ENCODE measurements at places on chromosomes 2 and 18.

DNA sequence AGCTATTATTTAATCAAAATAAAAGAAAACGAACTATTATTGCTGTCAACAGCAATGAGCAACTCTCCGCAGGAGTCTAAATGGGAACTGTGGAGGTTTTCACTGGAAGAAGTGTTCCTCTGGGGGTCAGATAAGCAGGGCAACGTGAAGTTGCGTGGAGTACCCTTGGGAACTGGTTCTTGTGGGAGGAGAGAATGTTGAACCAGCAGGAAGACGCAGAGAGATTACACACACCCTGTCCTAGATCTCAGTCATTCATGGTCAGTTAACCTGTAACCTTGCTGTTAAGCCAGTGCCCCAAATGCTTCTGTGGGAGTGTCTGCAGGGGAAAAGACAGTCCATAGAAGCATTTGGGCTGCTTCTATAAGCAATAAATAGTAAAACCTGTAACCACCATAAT, 20.4 kb upstream of the CABLES1 start:
- DNase-seq, result no peak

DNA sequence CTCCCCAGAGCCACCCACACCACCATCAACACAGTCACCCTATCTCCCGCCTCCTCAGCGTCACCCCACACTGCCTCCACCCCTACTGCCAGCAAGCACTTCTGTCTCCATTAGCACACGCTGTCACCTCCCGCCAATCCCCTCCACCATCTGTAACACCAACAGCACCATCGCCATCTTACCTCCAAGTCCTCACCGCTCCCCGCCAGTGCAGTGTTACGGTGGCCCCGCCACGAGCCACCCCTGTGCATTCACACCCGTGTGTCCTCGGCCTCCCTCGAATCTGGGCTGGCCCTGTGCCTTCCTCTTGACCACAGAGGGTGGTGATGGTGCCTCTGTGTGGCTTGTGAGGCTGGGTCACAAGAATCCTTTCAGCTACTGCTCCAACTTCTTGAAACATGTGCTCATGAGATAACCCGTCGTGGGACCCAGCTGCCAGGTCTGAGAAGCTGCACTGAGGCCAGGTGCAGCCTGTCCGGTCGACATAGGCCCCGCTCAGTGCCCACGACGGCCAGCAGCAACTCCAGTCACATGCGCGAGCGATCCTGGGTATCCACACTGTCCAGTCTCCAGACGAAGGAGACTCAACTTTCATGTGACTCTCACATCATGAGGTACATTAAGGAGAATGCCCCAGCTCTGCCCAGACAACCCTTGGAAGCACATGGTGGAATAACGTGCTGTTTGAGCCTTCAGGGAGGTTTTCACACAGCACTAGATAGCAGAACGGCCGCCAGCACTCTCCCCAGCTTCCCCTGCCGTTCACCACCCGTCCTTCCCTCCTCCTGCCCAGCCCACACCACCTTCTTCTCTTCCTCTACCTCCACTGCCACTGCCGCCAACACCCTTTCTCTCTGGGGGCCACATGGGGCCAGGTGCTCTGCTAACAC, 72.6 kb upstream of the ASB18 start:
- DNase-seq, result no peak

DNA sequence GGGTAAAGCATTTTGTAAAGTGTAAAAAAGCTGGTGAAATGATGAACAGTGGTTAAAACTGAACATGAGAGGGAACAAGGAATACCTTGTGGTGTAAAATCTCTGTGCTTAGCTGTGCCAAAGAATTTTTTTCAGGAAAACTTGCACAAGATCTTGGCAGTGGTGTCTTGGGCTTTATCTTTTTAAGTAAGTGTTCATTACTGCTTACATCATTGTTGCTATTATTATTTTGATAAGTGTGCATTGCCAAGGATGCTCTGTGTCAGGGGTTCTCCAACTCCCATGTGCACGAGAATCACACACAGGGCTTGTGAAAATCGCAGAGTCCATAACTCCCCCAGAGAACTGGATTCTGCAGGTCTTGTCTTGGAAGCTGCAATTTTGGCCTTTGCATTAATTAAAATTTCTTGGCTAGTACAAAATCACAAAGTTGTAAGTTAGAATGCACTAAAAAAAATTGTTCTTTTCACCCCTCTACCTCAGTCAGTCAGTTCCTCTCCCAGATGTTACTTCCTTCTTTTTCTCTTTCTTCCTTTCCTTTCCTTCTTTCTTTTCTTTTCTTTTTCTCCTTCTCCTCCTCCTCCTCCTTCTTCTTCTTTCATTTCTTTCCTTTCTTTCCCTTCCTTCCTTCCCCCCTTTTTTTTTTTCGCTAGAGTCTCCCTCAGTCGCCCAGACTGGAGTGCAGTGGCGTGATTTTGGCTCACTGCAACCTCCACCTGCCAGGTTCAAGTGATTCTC, 37.8 kb downstream of the GATA6 start:
- DNase-seq, result peak; percentile 91

GRCh38 chr18:76875390-76876325, 53.3 kb downstream of the ZNF236 start:
- DNase-seq, result no peak

DNA sequence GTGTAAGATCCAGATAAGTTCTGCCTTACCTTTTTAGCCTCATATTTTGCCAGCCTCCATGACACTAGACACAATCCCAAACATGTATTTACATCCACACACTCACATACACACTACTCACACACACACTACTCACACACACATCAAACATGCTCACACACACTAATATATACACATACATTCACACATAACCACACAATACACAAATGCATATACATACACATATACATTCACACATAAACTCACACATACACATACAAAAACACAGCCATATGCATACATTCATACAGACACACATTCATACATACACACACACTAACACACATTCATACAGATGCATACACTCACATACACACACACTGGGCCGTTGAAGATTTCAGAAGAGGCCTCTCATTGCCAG, 109.5 kb downstream of the MAIP1 start:
- no peak for DNase-seq

- DNase-seq, result no peak
Measured at GRCh38 chr2:120743657-120744056, 8.0 kb downstream of the GLI2 start.

- DNase-seq, result no peak
Measured at GRCh38 chr18:2822213-2822921, 24.4 kb upstream of the EMILIN2 start.

DNA sequence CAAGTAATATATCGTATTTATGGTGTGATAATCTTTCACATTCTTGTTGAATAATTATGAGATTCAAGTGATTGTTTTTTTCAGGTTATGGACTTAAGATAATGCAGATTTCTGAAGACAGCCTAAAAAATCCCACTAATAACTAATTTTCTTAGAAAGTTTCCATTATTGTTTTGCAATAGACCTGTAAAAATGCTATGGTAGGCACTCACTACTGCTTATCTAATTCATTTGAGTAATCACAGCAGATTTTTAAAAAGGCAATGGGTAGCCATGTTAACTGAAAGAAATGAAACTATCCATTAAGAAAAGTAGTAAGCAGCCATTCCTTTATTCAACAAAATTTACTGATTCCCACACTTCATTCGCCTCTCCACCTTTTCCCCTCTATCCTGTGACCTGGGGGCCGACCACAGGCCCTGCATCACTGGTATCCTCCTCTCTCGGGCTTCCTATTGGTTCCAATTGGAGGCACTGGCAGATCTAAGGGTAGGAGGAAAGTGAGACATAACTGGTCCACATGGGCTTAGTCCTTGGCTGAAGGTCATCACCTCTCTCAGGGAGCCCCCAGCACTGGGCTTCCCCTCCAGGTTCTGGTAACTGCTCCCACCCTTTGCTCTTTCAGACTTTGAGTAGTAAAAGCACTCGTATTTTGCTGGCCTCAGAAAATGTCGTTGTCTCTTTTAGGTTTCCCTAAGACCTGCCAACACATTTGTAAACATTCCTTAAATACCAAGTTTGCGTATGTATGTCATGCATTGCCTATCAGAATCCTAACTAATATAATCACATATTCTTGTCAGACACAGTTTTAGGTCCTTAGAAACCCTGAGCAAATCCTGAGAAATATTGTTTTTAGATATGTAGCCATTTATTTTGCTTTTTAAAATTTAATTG, 18.5 kb downstream of the RBMS1 start:
- no peak for DNase-seq

- DNase-seq, result peak; percentile 97
Measured at GRCh38 chr2:12320991-12321641, 395.6 kb upstream of the TRIB2 start.

DNA sequence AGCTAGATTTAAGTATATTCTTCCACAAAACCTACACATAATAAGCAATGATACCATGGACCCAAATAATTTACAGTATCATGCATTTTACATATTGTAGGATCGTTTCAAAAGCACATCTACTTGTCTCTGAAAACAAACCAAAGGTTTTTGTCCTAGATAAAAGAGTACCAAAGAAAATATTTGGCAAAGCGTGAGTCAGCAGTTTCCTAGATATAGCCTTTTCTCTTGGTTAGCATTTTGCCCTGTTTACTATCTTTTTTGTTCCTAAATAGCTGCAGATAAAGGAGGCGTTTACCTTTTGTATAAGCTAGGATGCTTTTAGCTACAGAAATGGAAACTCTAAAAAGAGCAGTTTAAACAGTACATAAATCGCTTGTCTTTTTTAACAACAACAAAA, 305.8 kb upstream of the GULP1 start:
- no peak for DNase-seq

GRCh38 chr18:42807887-42808286, 307.6 kb downstream of the RIT2 start:
- DNase-seq, result no peak

- DNase-seq, result no peak
Measured at GRCh38 chr18:26415631-26416030, 132.7 kb downstream of the KCTD1 start.

DNA sequence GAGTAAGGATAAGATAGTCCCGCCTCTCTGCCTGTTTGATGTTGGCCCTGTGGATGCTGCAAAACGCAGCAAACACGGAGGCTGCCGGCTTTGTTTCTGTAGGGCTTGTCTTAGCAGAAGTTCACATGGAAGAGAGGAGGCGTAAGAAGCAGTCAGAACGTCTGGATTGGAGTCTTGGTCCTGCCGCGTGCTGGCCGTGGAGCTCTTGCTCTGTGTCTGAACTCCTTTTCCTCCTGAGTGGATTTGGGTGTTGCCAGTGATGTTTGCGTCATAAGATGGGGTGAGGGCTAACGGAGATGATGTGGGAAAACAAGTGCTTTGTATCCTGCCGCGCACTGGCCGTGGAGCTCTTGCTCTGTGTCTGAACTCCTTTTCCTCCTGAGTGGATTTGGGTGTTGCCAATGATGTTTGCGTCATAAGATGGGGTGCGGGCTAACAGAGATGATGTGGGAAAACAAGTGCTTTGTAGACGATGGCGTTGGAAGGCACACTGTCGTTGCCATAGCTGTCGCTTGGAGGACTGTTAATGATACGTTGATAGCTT, 240.9 kb downstream of the AGAP1 start:
- no peak for DNase-seq

DNA sequence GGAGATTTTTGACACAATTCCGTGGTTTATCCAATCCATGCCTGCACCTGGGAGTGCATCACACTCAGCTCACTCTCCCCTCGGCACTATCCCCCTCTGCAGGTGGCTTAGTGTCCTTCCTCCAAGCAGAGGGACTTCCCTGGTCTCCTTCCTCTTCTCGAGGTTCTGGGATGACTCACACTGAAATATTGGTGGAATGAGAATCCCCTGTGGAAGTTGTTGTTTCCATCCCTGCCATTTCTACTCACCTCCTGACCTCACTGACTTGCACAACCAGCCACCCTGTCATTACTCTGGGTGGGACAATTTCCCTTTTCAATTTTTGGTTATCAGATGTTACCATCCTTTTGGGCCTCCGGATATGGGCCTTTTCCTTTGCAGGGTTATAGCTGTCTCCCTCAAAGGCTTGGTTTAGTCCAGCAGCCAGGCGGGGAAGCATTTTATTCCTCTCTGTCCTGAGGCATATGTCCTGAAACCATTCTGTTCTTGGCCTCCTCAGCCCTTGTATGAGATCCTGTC, 59.9 kb downstream of the PTPRM start:
- peak; percentile 70 for DNase-seq

GRCh38 chr2:19806591-19806990, 95.2 kb downstream of the TTC32 start:
- DNase-seq, result no peak

- no peak for DNase-seq
Measured at GRCh38 chr2:54409752-54410151, 46.4 kb upstream of the SPTBN1 start.

DNA sequence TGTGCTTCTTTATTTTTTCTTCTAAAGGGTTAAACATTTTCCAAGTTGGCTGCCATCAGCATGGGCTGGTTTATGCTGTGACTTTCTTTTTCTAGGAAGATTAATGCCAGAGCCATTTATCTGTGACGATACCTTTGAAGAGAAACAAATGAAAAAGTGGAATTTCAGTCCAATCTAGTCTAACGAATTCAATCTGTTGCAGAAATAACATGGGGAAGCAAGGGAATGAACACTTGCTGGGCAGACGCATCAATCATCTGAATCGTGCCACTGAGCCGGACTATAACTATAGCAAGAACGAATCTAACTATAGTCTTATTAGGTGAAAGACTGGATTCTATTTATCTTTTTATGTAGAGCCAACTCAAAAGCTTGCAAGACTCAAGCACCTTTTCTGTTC, 66.2 kb downstream of the CD8B2 start:
- DNase-seq, result no peak

DNA sequence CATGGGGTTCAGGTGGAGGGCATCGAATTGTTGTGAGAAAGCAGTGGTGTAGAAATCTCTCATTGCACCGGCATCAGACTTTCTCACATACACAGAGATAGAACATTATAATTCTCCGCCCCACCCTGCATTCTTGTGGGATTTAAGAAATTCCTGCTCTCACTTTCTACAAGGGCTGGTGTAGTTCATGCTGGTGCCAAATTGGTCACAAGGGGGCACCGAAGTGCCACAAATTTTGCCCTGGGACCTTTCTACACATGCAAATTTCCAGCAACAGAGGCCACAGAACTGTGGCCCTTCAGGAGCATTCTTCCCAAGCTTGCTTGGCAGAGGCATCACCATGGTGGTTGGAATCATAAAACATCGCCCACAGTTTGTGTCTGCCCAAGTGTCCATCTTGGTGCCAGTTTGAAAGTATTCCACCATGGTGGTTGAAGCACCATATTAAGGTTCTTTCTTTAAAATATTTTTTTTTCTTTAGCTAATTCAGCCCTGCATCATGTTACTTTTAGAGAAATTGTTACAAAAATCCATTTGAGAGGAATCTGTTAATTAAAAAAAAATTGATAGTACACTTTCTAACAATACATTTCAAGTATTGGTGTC, 521.2 kb upstream of the FANCL start:
- DNase-seq, result peak; percentile 32
